ENCODE measurements at places on chromosomes 12 and 14.

DNA sequence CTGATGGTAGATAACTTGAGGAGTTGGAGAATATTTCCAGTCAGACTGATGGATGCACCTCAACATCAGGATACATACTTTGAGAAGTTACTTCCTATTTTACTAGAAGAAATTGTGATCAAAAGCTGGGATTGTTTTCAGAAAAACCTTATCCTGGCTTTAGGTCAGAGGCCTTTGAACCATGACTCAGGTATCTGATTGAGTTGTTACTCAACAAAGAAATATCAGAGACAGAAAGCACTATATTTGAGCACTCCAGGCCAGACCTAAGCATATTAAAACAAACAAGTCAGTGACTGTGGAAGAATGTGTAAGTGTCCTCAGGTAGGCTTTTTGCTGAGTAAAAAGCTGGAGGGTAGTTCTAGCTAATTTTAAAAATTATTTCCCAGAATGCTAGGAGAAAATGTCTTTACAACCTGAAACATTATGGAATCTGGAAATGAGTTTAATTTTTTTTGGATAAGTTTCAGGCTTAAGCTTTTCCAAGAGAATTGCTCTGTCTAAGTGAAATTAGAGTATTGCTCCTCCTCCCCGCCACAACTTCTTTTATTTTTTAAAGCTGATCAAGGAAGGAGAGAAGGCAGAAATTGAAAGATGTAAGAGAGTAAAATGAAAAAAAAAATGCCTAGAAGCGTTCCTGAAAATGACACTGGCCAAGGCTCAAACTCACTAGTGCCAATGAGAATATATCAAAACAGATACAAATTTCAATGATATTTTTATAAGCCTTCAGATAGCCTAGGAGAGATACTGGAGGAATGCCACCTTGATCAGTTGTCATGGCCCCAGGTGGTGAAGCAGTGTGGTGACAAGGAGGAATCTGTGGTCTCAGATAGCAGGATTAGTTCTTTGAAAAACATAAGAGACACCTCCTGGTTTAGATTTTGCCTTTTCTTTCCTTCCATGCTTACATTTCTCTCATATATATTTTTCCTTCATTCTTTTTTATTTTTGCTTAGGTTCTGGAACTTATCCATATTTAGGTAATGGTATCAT, 790.3 kb downstream of the TMTC2 start:
- no peak for DNase-seq

GRCh38 chr12:53231921-53232645, at the start of gene RARG:
RARG (minus strand) TSS chr12:53232209; CDS start chr12:53227545, 4,664 bp downstream.
- peak; percentile 38 for DNase-seq

DNA sequence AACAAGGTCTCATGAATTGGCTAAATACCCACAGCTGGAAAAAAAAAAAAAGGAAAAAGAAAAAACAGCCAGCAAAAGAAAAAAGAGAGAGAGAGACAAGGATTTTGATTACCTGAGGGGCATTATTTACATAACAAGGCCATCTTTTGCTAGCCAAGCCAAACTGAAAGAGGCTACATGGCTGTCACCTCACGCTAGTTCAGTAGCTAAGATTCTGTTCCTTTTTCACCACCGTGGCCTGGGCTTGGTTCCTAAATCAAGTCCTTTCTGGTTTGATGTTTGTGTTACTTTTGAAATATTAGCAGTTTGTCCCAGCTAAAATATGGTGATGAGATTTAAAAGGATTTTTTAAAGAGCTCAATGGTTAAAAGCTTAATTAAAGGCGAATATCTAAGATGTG, 2.0 kb upstream of the SDS start:
- no peak for DNase-seq

DNA sequence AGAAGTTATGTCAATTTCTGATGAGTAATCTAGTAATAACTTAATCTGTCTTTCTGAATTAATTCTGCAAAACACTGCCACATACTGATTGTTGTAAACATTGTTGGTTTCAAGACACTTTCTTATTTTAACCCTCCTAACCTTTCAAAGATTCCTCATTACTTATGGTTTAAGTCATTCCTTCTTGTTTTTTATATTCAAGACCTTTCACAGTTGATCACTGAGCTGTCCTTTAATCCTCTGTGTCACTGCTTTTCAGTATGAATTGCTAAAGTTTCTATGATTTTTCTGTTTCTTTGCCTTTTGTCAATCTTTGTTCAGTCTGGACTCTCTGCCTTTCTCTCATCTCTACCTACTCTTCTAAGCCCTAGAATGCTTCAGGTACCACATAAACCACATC, 164.7 kb downstream of the RAD51B start:
- DNase-seq = no peak

DNA sequence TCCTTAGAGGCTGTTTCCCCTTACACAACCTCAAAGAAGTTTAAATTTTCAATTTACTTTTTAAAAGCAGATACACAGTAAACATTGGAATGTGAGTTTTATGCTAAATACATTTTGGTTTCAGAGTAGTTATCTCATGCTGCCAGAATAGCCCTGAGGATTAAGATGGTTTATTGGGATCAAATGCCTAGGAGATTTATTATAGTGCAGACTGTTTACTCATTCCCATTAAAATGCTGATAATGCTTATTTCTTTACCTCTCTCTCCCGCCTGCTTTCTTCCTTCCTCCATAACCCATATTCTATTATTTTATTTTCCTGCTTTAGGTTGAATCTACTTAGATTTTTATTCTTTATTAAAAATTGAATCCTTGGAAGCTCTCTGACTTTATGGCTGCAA, 340.2 kb downstream of the DIO2 start:
- DNase-seq = no peak

GRCh38 chr12:21989819-21990412, 48.7 kb upstream of the ABCC9 start:
- DNase-seq = no peak

DNA sequence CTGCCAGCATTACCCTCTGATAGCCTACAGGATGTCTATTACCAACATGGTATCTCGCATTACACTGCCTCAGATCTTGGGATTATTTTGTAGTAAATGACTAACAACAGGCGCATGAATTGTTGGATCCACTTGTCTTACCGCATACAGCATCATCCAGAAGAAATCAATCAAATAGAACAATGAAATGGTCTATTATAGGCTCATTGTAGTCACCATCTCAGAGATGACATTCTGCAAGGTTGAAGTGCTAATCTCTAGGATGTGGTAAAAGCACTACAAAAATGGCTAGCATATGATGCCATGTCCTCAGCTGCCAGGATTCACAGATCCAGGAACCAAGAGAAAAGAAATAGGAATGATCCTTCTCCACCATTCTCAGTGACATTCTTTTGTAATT, 52.0 kb downstream of the WASHC3 start:
- DNase-seq = no peak

DNA sequence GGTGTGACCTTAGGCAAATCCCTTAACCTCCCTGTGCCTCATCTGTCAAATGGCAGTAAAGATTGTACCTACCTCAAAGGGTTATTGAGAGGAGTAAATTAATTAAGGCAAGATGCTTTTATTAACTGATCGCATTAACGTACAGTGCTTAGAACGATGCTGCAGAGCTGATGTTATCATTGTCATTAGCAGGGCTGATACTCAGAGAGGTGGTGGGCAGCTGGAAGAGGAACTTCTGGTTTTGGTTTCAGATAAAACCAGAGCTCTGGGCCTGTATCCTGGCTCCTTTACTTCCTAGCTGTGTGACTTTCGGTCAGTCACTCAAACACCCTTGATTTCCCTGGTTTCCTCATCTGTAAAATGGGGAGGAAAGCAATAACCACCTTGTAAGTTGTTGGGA, 55.1 kb downstream of the CALM1 start:
- no peak for DNase-seq

DNA sequence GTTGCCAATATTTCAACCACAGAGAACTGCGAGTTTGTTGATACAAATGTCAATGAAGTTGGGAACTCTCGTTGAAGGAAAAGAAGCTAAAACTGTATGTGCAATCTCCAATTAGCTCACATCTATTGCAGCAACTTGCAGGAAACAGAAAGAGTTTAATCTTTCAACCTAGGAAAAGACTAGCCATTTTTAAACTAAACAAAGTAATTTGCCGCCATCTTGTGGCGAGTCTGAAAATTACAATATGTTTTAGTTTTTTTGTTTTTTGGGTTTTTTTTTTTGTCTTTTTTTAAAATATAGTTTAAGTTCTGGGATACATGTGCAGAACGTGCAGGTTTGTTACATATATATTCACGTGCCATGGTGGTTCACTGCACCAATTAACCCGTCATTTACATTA, 131.2 kb upstream of the FOXG1 start:
- DNase-seq = no peak

GRCh38 chr12:92304371-92305055, 158.9 kb upstream of the BTG1 start:
- DNase-seq = no peak

DNA sequence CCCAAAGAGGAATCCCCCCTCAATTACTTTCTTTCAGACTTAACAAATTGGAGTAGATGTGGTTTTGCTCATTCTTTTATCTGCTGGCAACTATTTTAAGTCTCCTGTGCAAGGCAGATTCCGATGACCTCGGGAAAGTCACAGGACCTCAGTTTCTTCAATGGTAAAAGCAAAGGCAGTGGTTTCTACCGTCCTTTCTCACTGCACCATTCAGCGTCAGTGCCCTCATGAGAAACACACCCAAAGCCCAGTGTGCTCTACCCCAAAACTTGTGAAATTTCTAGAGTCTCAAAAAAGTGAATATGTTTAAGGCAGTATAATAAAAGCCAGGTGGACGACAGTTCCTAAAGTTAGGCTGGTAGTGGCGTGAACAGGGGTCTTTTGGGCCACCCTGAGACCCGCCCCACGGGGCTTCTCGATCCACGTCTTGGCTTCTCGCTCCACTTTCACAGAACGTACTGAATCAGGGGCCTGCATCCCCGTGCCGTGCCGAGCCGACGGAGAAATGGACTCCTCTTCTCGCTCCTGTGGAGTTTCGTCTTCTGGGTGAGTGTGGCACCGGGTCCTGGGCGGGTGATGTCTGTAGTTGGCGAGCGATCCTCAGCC, 1.3 kb upstream of the ARHGAP5 start:
- DNase-seq = no peak

GRCh38 chr14:71588576-71589215, 343.5 kb upstream of the RGS6 start:
- DNase-seq = no peak

- DNase-seq = no peak
These were observed 694.5 kb downstream of the VRK1 start for GRCh38 chr14:97491697-97492096.

DNA sequence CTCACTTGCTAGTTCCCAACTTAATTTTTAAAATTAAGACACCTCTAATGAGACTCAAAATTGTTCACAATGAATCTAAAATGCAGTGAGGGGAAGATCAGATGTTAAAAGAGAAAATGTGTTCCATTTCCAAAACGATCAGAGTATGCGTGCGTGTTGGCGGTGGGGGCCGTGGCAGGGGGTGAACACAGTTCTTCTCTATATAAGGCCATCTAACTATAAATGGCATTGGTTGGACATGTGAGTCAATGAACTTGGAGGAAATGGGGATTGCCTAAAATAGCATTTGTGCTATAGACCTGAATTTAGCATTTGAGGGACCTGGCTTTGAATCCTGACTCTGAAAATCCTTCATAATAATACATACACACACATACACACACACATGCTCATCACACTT, 149.4 kb downstream of the FOXN3 start:
- no peak for DNase-seq

GRCh38 chr12:124507188-124508109, 60.0 kb downstream of the NCOR2 start:
- DNase-seq = no peak

DNA sequence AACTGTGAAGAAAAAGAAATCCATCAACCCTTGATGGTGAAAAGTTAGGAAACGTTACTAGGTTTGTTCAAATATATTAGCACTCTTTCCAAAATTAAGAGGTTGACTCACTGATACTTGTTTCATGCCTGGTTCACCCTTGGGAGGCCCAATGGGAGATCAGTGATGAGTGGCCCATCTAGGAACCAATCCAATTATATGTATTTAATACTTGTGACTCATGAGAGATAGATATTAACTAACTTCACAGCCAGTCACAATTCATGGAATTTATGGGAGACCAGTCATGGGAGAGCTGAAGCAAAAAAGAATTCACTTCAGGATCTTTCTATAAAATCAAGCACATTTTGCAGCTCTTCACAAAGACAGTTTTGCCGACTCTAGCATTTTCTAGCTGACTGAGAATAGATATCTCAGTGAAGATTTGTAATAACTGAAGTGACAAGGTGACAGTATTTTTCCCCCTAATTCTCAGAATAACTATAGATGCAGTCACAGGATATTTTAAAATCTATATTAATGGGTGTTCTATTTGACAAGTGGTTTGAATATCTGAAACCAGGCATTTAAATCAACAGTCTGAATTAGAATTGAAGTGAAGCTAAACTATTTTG, 230.2 kb downstream of the EPS8 start:
- no peak for DNase-seq

- DNase-seq = peak; percentile 56
These were observed 790 bp upstream of the GPR19 start for GRCh38 chr12:12696562-12697383.

- no peak for DNase-seq
These were observed 55.6 kb downstream of the KIF26A start for GRCh38 chr14:104194016-104194415.

DNA sequence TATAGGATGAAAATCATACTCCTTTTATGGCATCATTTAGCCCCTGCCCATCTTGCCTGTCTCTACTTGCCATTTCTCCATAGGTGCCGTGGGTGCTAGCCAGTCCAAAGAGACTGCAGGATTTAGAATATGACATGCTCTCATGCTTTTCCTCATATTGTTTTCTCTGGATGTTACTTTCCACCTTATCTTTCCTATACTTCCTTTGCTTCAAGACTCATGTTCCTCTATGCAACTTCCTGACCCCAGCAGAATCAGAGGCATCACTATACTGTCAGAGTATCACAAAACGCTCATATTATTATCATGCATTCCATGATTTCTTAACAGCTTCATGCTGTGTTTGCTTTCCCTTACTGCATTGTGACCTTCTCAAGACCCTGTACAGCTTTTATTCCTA, 220.8 kb upstream of the ABCD2 start:
- no peak for DNase-seq

DNA sequence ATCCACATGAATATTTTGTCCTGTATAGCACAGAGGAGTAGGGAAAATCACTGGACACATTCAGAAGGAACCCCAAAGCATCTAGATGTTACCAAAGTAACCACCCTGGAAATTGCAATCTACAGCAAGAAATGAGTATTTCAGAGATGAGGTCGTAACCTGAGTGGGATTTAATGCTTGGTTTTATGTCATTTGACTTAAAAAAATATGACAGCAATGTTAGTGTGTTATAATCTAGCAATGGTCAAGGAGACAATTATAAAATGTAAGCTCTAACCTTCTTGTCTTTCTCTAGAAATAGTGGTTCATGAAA, 256.6 kb downstream of the NAV3 start:
- DNase-seq = no peak
